Kidney epithelial cell (primary cell): ENCODE measurements at places on chromosomes 11 and 22. TPM values are rescaled to one million over a fixed set of nuclear protein-coding genes. Genes with fewer than 3 reads are reported as not detected.

Gene TYR
- not detected in 2 replicates for total RNA-seq

Gene ALX4
- total RNA-seq, result not detected in 2 replicates

Gene PTPRCAP
- 2.5 and 3.0 TPM in 2 replicates for total RNA-seq

Gene FAM180B
- not detected in 2 replicates for total RNA-seq

Gene MIAT
- total RNA-seq, result 0.50 and 3.0 TPM in 2 replicates

Gene HTR3A
- 0.25 and 0.27 TPM in 2 replicates for total RNA-seq
